Naive thymus-derived CD4-positive, alpha-beta T cell (primary cell): ENCODE measurements at places on chromosomes 12 and 14. TPM values are rescaled to one million over a fixed set of nuclear protein-coding genes. Genes with fewer than 3 reads are reported as not detected.
A peak's percentile ranks its signal among the peaks of the same experiment; 100 is the strongest.

DNA sequence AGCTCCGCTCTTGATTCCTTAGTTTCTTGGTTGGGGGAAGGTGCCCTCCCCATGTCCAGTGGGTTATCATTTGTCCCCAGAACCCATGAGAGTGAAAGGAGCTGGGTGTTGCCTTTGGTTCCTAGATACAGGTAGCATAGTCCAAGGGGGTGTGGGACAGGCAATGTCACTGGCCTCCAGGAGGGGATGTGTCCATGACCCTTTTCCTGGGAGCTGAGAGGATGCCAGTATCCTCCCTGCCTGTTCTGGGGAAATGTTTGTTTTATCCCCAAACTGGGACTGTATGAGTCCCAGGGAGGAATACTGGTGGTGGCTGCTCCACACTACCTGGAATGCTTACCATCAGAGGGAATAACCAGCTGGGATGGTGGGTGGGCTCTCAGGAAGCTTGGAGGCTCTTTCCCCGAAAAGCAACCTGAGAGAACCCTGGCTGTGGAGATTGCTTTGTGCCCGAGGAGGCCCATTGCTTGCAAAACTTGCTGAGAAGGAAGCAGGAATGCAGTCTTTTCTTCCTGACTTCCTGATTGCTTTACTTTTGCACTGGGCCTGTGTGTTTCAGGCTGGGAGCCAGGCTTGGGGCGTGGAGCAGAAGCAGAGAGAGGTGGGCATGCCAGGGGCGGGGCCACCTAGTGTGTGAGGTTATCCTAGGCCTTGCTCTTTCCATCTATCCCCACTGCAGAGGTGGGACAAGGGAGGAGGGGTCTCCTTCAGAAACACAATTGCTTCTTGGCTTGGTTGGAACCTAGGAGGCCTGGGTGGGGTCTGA lies 715 bp upstream of the SLC10A1 start:
- no peak for DNase-seq

Gene PRIM1
- 27.5 TPM for total RNA-seq

Gene FGF23
- total RNA-seq, result not detected

DNA sequence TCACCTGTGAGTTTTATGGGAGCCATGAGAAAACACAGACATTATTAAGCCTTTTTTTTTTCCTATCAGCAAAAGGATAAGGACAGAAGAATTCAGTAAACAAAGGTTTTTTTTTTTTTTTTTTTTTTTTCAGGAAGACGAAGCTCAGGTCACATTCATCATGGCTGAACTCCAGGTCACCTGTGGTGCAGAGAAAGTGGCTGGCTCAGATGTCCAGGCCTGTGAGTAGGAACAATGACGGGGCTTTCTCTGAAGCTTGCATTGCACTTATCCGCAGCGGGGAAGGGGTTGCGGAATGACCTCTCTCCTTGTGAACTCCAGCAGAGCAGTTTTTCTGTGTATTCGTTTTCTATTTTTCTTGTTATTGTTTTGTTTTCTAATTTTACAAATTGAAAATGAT lies 759.6 kb upstream of the TMEM132C start:
- no peak for DNase-seq

GRCh38 chr14:53621433-53621832 lies 335.2 kb downstream of the BMP4 start:
- DNase-seq, result no peak

Gene GALNT16
- not detected for total RNA-seq

Gene PUS1
- 50.9 TPM for total RNA-seq

Gene UNC79
- not detected in 2 replicates for total RNA-seq

- no peak for DNase-seq
These were observed 1197.9 kb upstream of the SEL1L start for GRCh38 chr14:82731526-82731925.

- DNase-seq, result no peak
These were observed 10.0 kb downstream of the PGF start for GRCh38 chr14:74945261-74945851.

- no peak for DNase-seq
These were observed 75.9 kb downstream of the DNAI7 start for GRCh38 chr12:25119020-25119419.

GRCh38 chr14:32201816-32202490 lies at the start of gene RNU6-7:
Gene RNU6-7 (plus strand): TSS chr14:32202045.
- DNase-seq, result peak; percentile 65

Gene TAS2R46
- total RNA-seq, result 3.4 TPM
